ENCODE measurements at places on chromosomes 6 and 20. TPM values are rescaled to one million over a fixed set of nuclear protein-coding genes. Genes with fewer than 3 reads are reported as not detected.
A peak's percentile ranks its signal among the peaks of the same experiment; 100 is the strongest.

The CALHM5 gene
- total RNA-seq: not detected

GRCh38 chr6:148247386-148248063, 95.1 kb upstream of the SASH1 start:
- H3K27ac ChIP-seq: no peak overlapping the region
- H3K4me3 ChIP-seq: no peak overlapping the region
- no peaks in the 10 kb centered on the region for H3K36me3 ChIP-seq
- no peaks in the 10 kb centered on the region for H3K4me1 ChIP-seq

GRCh38 chr6:53119772-53120409, 28.8 kb downstream of the GCM1 start:
- H3K36me3 ChIP-seq: no peaks in the 10 kb centered on the region
- H3K27ac ChIP-seq: no peak overlapping the region
- H3K27me3 ChIP-seq: peaks cover 3% of the 10 kb centered on the region
- no peak for DNase-seq

DNA sequence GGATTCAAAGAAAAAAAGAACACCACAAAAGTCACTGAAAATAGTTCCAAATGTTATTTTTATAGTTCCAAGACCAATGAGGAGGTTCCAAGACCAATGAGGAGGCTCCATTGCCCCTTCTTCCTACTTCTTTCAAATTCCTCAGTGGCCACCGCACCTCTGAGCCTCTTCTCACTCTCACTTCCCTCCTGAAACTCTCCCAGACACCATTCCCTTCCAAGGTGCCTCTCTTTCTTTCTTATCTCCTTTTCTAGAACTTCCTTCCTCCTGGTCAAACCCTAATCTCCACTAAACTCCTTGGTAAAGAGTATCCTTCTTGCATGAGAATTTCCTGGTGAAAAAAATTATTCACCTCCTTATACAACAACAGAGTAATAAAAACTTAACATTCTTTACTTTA, 20.4 kb upstream of the MCUR1 start:
- no peak for DNase-seq
- H3K27ac ChIP-seq: no peak overlapping the region
- H3K36me3 ChIP-seq: no peaks in the 10 kb centered on the region
- H3K4me3 ChIP-seq: no peak overlapping the region
- H3K4me1 ChIP-seq: no peaks in the 10 kb centered on the region
- peaks cover 2% of the 10 kb centered on the region for H3K27me3 ChIP-seq

DNA sequence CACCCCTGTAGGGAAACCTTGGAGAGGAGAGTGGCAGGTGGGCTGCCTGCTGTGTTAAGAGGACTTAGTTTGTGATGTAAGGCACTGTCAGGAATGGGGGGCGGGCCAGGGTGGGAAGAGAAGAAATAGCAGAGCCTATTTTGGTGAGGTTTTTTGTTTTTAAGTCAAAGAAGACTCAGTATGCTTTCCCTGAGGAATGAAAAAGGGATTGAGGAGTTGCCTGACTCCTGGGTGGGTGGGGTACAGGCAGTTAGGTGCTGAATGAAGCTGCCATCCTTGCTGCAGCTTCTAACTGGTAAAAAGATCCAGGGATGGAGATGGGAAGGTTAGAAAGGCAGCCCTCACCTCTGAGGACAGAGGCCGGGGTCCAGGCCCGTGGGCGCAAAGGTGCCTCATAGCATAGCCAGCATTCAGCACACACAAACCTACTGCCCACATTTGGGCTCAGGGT, 37.9 kb downstream of the PLCG1 start:
- H3K27ac ChIP-seq: no peak overlapping the region
- no peak overlapping the region for H3K4me3 ChIP-seq
- H3K4me1 ChIP-seq: peaks cover 6% of the 10 kb centered on the region
- no peak for DNase-seq
- no peaks in the 10 kb centered on the region for H3K27me3 ChIP-seq

The SPTLC3 gene
- 0.26 TPM for total RNA-seq

- H3K4me1 ChIP-seq: no peaks in the 10 kb centered on the region
- H3K27ac ChIP-seq: no peak overlapping the region
- no peak overlapping the region for H3K4me3 ChIP-seq
- DNase-seq: no peak
- no peaks in the 10 kb centered on the region for H3K27me3 ChIP-seq
- H3K36me3 ChIP-seq: no peaks in the 10 kb centered on the region
Measured at GRCh38 chr20:10715035-10715434, 41.2 kb upstream of the JAG1 start.

The FAM83B gene
- total RNA-seq: not detected

- no peak overlapping the region for H3K4me3 ChIP-seq
- H3K27me3 ChIP-seq: no peaks in the 10 kb centered on the region
- H3K36me3 ChIP-seq: no peaks in the 10 kb centered on the region
- no peak overlapping the region for H3K27ac ChIP-seq
- no peak for DNase-seq
- H3K4me1 ChIP-seq: no peaks in the 10 kb centered on the region
Measured at GRCh38 chr20:14604143-14604542, 266.7 kb upstream of the FLRT3 start.

- DNase-seq: no peak
- no peak overlapping the region for H3K27ac ChIP-seq
- H3K27me3 ChIP-seq: no peaks in the 10 kb centered on the region
- no peaks in the 10 kb centered on the region for H3K4me1 ChIP-seq
- no peak overlapping the region for H3K4me3 ChIP-seq
- H3K36me3 ChIP-seq: no peaks in the 10 kb centered on the region
Measured at GRCh38 chr20:47964149-47964548, 178.9 kb upstream of the SULF2 start.

DNA sequence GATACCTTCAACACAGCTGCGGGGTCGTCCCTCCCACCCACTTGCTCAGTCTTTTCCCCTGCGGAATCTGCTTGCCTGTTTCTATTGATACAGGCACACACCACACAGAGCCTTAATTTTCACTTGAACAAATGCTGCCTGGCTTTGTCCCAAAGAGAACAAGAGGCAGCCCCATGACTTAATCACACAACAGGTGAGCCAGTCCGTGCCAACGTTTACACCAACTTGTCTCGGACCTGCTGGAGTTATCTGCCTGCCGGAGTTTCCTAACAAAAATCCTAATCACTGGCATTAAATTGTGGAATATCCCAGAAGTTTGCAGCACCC, 186.8 kb upstream of the RREB1 start:
- H3K27me3 ChIP-seq: peaks cover 32% of the 10 kb centered on the region
- no peak overlapping the region for H3K27ac ChIP-seq
- H3K4me3 ChIP-seq: no peak overlapping the region
- H3K4me1 ChIP-seq: peaks cover 16% of the 10 kb centered on the region
- DNase-seq: no peak
- no peaks in the 10 kb centered on the region for H3K36me3 ChIP-seq

DNA sequence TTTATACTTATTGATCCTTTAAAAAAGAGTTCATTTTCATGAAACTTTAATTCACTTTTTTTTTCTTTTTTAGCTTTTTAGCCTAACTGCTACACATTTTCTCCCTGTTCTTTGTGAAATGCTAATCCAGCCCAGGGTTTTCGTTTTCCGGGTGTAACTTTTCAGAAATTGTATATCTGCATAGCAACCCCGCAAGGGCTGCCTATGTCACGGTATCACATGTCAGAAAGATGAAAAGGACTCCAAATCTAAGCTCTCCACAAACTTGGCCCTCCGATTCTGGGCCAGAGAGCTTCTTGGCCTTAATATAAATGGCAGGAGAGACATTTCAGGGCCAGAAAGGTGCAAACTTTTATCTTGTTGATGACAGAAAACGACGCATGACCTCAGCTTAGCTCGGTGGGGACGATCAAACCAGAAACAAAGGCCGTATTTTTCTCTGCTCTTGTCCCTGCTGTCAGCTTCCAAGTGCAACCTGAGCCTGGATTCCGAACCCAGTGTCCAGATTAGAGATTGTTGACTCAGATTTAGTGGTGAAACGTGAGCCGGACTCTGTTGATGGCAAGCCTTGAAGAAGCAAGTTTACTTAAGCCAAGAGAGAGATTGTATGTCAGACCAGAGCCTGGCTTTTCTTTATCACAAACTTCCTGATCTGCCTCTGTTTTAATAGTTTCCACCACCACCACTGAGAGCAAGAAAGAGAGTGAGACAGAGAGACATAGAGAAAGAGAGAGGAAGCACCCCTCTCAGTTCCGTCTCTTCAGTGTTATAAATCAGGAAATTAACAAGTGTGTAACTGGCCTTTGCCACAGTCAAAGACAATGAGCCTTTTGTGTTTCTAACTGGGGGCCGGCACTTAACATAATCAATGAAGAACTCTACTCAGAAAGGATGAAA, 157.8 kb downstream of the SCML4 start:
- peaks cover 1% of the 10 kb centered on the region for H3K27me3 ChIP-seq
- H3K4me1 ChIP-seq: peaks cover 15% of the 10 kb centered on the region
- no peaks in the 10 kb centered on the region for H3K36me3 ChIP-seq
- H3K4me3 ChIP-seq: no peak overlapping the region

- peaks cover 2% of the 10 kb centered on the region for H3K4me1 ChIP-seq
- no peak overlapping the region for H3K4me3 ChIP-seq
- no peak overlapping the region for H3K27ac ChIP-seq
- no peaks in the 10 kb centered on the region for H3K36me3 ChIP-seq
- peaks cover 20% of the 10 kb centered on the region for H3K27me3 ChIP-seq
- DNase-seq: no peak
Measured at GRCh38 chr6:167323111-167323510, 1.8 kb upstream of the TTLL2 start.

- no peaks in the 10 kb centered on the region for H3K27me3 ChIP-seq
- H3K4me1 ChIP-seq: peaks cover 37% of the 10 kb centered on the region
- H3K36me3 ChIP-seq: peaks cover 42% of the 10 kb centered on the region
- DNase-seq: peak; percentile 50
Measured at GRCh38 chr6:33277663-33278391, 904 bp downstream of the B3GALT4 start.

DNA sequence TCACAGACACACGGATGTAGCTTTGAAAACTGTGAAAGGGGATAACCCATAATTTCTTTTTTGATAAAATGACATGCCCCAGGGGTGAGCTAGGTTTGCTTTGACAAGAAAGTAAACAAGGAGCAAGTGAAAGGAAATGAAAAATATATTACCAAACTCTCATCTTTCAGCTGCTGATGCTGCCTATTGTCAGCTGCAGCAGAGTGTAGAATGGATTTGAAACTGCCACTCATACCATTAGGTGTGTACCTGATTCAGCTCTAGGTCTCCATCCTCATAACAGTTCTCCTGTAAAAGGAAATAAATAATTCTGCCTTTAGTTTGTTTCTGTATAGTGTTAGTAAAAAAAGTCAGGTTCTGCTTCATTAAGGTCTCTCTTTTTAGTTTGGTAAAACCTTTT, 415.1 kb upstream of the MARCKS start:
- H3K27ac ChIP-seq: no peak overlapping the region
- H3K36me3 ChIP-seq: no peaks in the 10 kb centered on the region
- no peaks in the 10 kb centered on the region for H3K4me1 ChIP-seq

GRCh38 chr6:41200296-41200900, 551 bp downstream of the TREML2 start:
- peak overlapping the region; percentile 95 for H3K27ac ChIP-seq
- H3K4me3 ChIP-seq: peak overlapping the region; percentile 69
- H3K36me3 ChIP-seq: peaks cover 9% of the 10 kb centered on the region

The CTCFL gene
- not detected for total RNA-seq

- DNase-seq: no peak
- peaks cover 1% of the 10 kb centered on the region for H3K36me3 ChIP-seq
- no peak overlapping the region for H3K4me3 ChIP-seq
- H3K27me3 ChIP-seq: no peaks in the 10 kb centered on the region
- H3K27ac ChIP-seq: peak overlapping the region; percentile 63
- H3K4me1 ChIP-seq: peaks cover 27% of the 10 kb centered on the region
Measured at GRCh38 chr6:45645302-45645701, 267.6 kb upstream of the SUPT3H start.

DNA sequence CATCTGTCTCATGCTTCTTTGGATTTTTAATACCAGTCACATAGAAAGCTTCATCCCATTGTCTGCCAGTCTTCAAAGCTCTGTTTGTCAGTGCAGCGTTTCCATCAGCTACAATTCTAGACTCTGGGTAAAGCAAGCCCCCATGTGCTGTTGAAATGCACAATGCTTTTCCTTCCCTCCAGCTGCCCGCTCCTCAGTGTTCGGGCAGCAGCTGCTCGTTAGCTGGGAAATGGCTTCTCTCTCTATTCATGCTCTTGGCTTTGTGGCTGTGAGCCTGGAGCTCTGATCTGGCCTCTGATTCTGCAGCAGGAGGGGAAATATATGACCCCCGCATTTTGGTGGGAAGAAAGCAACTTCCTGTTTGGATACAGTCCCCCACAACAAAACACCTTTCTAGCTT, 213.0 kb upstream of the CDYL start:
- no peak overlapping the region for H3K27ac ChIP-seq
- H3K27me3 ChIP-seq: peaks cover 4% of the 10 kb centered on the region
- H3K4me1 ChIP-seq: no peaks in the 10 kb centered on the region
- DNase-seq: no peak

- no peaks in the 10 kb centered on the region for H3K36me3 ChIP-seq
- no peak overlapping the region for H3K27ac ChIP-seq
- H3K27me3 ChIP-seq: no peaks in the 10 kb centered on the region
- H3K4me3 ChIP-seq: no peak overlapping the region
- DNase-seq: no peak
- H3K4me1 ChIP-seq: peaks cover 2% of the 10 kb centered on the region
Measured at GRCh38 chr6:33936886-33937285, 133.1 kb upstream of the MLN start.

GRCh38 chr20:34977365-34978091, 21.9 kb downstream of the MYH7B start:
- no peak overlapping the region for H3K4me3 ChIP-seq
- H3K36me3 ChIP-seq: no peaks in the 10 kb centered on the region

- no peaks in the 10 kb centered on the region for H3K27me3 ChIP-seq
- H3K4me3 ChIP-seq: no peak overlapping the region
- H3K36me3 ChIP-seq: peaks cover 1% of the 10 kb centered on the region
- H3K27ac ChIP-seq: no peak overlapping the region
- peaks cover 14% of the 10 kb centered on the region for H3K4me1 ChIP-seq
Measured at GRCh38 chr6:6599468-6599873, 11.0 kb downstream of the LY86 start.

DNA sequence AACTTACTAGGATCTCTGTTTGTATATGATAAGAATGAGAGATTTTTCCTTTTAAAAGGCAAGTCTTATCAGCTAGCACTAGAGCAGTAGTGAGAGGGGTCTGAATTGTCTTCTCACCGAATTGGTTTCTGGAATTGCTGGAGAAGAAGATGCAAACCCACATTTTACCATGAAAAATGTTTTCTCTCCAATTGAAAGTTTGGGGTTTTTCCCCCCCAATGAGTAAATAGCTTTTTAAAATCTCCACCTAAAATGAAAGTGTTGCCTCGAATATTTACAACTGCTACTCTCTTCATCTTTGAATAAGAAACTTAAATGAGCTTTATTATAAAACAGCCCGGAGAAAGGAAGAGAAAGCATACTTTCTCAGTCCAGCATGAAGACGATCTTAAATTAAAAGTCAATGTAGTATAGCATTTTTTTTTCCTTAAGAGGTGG, 1.8 kb downstream of the TCF21 start:
- H3K4me3 ChIP-seq: peak overlapping the region; percentile 54
- no peak for DNase-seq
- H3K27ac ChIP-seq: no peak overlapping the region
- peaks cover 40% of the 10 kb centered on the region for H3K4me1 ChIP-seq
- H3K27me3 ChIP-seq: peaks cover 81% of the 10 kb centered on the region

GRCh38 chr6:167825332-167826229, 1.1 kb upstream of the AFDN start:
- H3K4me3 ChIP-seq: peak overlapping the region; percentile 81
- peak; percentile 39 for DNase-seq
- peaks cover 36% of the 10 kb centered on the region for H3K4me1 ChIP-seq

The COL11A2 gene
- 1.0 TPM for total RNA-seq

The SMOC2 gene
- not detected for total RNA-seq

The MAK gene
- 0.87 TPM for total RNA-seq

The SLC26A8 gene
- total RNA-seq: not detected
